ENCODE measurements at places on chromosomes 11 and 22.

DNA sequence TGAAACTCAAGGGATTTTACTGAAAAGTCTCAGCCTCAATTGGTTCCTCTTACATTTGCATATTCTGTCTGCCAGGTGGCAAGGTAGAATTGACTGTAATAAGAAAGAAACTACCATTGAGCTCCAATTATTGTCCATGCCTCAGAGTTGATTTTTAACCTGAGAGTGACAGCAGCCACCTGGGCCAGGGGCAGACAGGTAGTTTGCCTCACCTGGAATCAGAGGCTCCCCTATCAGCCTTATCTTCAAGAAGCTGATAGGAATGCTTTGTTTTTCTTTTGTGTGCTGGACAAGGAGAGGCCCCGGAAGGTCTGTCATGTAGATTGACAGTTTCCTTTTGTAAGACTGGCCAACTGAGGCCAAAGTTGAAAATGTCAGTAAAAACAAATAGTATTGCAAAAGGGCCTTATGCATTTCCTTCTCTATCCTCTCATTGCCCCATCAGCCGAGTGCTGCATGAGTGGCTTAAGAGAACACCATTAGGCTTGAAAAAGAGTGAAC lies 34.1 kb downstream of the CD44 start:
- DNase-seq: no peak

DNA sequence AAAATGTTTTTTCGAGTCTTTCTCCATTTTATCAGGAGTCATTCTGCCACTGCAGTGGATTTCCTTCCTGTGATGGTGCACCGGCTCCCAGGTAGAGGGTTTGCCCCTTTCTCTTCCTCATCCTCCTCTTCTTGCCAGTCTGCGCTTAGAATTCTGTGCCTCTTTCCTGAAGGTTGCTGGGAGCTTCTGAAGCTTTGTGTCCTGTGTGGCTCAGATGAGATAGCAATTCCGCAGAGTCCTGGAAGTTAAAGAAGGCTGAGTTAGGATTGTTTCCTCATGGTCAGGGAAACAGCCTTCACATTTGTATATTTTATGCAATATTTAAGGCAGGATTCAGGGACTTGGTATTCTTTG lies 264 bp downstream of the BCO2 start:
- DNase-seq: no peak

DNA sequence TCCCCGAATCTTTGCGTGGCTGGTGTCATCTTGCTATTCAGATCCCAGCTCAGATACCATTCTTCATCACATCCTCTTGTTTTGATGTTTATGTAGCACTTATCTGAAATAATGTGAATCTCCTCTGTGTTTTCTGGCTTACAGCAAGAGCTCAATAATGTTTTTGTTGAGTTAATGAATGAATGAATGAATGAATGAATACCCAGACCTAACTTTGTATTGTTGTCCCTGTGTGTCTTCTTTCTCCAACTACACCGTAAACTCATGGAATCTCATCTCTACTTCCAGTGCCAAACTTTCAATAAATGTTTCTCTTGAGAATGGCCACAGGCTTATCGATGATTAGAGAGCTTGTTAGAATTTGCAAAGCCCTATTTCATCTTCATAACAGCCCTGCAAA lies 110.2 kb downstream of the MYO18B start:
- no peak for DNase-seq

- no peak for DNase-seq
Measured at GRCh38 chr11:112523951-112524350, 263.3 kb upstream of the PLET1 start.

- DNase-seq: no peak
Measured at GRCh38 chr11:5746614-5747013, 7.4 kb upstream of the OR52N4 start.

Data from muscle of leg (tissue), 16 donors.